CD14-positive monocyte (primary cell): ENCODE measurements at places on chromosomes 2 and 18.
A peak's percentile ranks its signal among the peaks of the same experiment; 100 is the strongest.

- DNase-seq: no peak
Measured at GRCh38 chr2:26590980-26591618, 50.1 kb downstream of the CIB4 start.

DNA sequence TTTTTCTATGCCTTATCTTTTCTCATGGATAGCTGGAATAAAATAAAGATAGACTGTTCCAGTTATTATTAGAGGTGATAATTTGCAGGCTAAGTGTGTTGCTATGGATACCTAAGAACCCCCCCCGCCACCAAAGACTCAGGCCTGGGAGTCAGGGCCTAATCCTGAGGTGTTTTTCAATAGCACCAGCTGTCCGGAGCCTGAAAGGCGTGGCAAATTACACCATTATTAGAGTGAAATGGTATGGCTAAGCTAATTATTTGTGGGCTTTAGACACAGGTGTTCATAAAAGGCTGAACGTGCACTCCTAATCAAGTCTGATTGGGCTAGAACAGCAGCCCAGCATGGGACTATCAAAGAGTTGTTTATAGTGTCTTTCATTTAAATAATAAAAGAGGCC is 293.2 kb upstream of the DCC start:
- no peak for DNase-seq

DNA sequence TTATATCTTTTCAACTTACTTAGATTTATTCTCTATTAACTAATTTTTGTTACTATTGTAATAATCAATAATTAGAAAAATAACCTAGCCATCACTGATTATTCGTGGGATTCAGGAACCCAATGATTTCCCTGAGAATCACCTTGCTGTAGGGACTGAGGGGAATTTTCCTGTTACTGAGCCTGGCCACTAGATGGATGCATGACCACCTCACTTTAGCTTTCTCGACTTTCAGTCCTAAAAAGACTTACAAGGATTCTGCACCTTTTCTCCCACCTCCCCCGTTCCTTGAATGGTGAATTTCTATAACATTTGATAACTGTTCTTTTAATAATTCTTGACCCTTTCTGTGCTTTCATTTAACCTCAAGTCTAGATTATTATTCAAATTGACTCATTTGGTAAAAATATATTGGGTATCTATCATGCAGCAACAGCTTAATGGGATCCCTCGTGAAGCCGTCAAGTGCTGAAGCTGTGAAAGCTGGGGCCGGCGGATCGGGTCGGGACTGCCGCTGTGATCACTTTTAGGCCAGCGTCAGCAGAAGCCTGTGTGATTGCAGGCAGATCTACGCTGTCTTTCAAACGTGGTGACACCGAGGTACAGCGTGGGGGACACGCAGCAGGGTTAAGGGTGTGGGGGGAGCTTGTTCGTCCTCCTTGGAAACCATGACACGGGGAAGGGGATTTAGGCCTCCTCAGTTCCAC is 38.8 kb upstream of the TMEM18 start:
- DNase-seq: no peak

DNA sequence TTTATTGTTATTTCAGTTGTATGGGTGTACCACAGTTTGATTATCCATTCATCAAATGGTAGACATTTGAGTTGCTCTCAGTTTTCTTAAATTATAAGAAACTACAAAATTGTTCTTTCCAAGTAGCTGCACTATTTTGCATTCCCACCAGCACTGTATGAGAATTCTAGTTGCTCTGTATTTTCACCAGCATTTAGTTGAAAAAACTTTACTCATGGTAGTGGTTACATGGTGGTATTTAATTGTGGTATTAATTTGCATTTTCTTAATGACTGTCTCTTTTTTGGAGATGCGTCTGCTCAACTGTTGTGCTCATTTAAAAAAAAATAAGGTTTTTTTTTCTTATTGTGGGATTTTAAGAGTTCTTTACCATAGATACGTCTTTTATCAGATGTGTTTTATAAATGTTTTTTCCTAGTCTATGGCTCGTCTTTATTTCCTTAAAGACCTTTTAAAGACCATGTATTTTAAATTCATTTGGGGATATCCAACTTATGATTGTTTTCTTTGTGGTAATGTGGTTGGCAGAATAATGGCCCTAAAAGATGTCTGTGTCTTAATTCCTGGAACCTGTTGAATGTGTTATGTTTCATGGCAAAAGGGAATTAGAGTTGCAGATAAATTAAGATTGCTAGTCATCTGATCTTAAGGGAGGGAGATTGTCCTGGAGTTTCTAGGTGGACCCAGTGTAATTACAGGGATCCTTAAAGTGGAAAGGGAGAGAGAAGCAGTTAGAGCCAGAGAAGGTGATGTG is 37.4 kb downstream of the UBE2F start:
- no peak for DNase-seq

DNA sequence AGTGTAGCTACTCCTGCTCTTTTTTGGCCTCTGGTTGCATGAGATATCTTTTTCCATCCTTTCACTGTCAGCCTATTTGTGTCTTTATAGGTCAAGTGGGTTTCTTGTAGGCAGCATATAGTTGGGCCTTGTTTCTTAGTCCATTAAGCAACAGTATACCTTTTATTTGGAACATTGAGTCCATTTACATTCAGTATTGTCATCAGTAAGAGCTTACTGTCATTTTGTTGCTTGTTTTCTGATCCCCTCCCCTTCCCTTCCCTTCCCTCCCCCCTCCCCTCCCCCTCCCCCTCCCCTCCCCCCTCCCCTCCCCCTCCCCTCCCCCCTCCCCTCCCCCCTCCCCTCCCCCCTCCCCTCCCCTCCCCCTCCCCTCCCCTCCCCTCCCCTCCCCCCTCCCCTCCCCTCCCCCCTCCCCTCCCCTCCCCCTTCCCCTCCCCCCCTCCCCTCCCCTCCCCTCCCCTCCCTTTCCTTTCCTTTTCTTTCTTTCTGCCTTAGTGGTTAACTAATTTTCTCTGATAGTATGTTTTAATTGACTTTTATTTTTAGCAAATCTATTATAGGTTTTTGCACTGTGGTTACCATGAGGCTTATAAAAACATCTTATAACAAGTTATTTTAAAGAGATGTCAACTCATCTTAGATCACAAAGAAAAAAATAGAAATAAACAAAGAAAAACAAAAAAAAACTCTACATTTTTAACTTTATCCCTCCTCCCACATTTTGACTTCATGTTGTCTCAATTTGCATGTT is 13.2 kb upstream of the DCDC2C start:
- DNase-seq: no peak

DNA sequence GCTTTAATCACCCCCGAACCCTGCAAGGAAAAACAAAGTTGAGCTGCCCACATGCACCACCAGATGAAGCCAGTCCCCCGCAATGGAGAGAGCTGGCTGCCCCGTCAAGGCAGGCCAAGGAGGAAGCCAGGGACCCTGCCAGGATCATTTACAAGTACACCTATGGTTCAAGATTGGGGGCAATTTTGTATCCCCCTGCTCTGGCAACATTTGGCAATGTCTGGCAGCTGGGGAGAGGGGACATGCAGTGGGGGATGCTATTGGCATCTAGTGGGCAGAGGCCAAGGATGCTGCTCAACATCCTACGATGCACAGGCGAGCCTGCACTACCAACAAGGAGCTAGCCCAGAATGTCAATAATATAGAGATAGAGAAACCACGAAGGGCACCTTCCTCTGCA is 1.9 kb downstream of the ACTR1B start:
- no peak for DNase-seq

DNA sequence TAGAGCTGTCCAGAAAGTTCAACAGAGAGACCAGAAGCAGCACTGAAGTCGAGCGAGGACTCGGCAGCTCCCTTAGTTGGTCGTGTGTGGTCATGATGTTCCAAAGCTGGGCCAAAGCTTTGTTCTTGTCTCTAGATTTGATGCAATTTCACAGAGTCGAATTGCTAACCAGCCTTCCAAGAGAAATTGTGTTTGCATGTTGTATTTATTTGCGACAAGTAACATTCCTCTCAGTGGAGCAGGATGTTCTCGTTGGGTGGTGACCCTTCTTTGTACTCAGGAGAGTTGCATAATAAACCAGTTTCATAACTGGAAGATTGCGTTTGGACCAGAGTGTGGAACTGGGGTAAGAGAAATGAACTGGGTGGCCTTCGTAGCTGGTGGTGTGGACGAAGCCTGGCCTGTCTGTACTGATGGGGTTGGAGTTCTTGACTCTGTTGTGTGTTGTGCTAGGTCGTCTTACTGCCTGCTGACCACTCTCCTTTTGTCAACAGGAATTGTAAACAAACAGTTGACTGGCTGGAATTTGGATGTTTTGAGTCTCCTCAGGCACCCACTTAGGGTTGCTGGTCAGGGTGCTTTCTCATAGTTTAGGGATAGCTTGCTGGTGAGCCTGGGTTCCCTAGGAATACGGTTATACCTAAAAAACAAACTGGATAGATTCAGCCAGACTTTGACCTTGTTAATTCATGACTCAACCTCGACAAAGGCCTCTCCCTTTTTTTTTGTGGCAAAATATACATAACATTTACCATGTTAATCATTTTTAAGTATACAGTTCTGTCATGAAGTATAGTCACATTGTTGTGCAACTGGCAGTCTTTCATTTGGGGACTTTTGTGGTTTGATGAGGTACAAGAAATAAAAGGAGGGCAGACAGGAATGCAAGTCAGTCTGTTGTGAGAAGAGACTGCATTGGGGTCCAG is 28.9 kb upstream of the TOGARAM2 start:
- peak; percentile 86 for DNase-seq

- DNase-seq: no peak
Measured at GRCh38 chr18:22136395-22136794, 33.0 kb upstream of the GATA6 start.

GRCh38 chr2:154280543-154280942 is 408.8 kb downstream of the GALNT13 start:
- no peak for DNase-seq

- no peak for DNase-seq
Measured at GRCh38 chr2:62998949-62999348, 51.7 kb upstream of the OTX1 start.

GRCh38 chr2:69177063-69177771 is 164.2 kb downstream of the ANTXR1 start:
- DNase-seq: peak; percentile 81
